ENCODE measurements at places on chromosomes 3 and 15.

- no peak for DNase-seq
These were observed 629 bp downstream of the RPL24 start for GRCh38 chr3:101685870-101686307.

GRCh38 chr3:72384602-72385001 is 463.6 kb downstream of the SHQ1 start:
- no peak for DNase-seq

DNA sequence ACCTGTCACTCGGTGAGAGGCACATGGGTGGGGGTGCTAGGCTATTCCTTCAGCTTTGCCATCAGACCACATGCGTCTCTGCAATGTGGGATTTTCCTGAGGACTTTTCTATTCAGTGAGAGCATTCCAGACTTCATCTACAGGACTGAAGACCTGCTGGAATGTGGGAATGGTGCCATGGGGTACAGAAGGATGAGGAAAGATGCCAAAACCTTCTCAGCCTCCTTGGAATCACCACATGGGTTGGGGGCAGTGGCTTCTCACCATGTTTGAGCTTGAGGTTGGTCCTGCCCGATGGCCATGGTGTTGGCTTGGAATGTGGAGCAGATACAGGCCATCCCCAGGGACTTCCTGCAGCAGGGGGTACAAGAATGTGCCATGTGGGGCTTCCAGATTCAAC is 80.9 kb upstream of the KLF13 start:
- no peak for DNase-seq

DNA sequence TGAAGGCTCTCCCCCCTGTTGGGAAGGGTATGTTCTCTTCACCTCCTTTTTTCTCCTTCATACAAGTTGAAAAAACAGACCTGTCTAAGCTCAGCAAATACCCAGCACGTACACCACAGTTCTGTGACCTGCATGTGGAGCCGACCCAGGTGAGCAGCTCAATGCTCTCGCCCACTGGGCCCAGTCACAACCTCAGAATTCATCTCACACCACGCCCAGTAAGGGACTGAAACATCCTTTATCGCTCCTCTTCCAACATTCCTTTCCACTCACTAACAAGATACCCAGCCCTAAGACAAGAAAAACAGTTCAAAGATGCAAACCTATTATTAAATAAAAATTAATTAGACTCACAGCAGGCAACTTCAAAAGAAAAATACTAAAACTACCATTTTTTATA is 68.9 kb downstream of the FOXP1 start:
- no peak for DNase-seq

DNA sequence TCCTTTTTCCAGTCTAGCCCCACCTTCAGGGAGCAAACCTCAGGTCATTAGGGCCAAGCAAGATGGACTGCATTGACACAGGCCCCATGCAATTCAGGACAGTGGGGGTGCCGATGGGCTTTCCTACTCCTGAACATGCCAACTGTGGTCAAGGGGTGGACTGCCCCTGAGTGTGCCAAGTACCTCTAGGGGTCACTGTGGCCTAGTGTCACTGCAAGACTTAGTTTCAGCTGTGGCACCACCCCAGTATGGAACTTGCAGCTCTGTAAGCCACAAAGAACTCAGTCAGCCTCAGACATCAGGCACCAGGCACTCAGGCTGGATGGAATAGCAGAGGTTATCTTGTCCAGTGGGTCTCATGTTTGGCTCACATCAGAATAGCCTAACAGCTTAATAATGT is 32.3 kb downstream of the EXOG start:
- DNase-seq = no peak
